ENCODE measurements at places on chromosomes 3 and 15. TPM values are rescaled to one million over a fixed set of nuclear protein-coding genes. Genes with fewer than 3 reads are reported as not detected.

DNA sequence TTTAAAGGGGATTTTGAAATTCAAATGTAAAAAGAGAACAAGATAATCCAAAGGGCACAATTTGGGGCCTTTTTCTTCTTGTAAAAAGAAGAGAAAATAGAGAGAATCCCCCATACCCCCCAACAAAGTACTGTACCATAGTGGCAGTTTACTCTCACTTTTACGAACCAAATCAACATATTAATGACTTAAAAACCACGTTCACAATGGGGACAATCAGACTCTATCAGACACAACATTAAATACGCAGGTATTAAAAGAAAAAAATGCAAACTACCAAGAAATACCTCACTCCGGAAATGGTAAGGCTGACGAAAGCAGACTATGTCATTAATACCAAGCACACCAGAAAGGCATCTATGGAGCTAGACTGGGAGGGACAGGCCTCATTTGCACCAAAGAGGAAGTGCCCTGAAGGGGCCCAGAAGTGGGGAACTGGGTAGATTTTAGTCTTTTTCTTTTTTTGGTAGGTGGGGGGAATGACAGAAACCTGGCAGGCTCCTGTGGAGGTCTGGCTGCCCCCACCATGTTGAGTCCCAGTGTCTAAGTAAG is 134.3 kb downstream of the TIGIT start:
- no peak for DNase-seq
- no peaks in the 10 kb centered on the region for H3K36me3 ChIP-seq
- no peak overlapping the region for H3K4me3 ChIP-seq
- no peak overlapping the region for H3K27ac ChIP-seq
- H3K27me3 ChIP-seq: no peaks in the 10 kb centered on the region
- H3K4me1 ChIP-seq: no peaks in the 10 kb centered on the region

- H3K27ac ChIP-seq: no peak overlapping the region
- peaks cover 6% of the 10 kb centered on the region for H3K4me1 ChIP-seq
- H3K4me3 ChIP-seq: no peak overlapping the region
Measured at GRCh38 chr3:14386254-14386653, 16.2 kb upstream of the SLC6A6 start.

GRCh38 chr15:78925956-78926743 is 18.7 kb downstream of the CTSH start:
- H3K36me3 ChIP-seq: peaks cover 66% of the 10 kb centered on the region
- no peaks in the 10 kb centered on the region for H3K27me3 ChIP-seq
- H3K4me1 ChIP-seq: peaks cover 4% of the 10 kb centered on the region
- no peak overlapping the region for H3K27ac ChIP-seq
- no peak overlapping the region for H3K4me3 ChIP-seq

Gene HEMK1
- 17.6 TPM for total RNA-seq

DNA sequence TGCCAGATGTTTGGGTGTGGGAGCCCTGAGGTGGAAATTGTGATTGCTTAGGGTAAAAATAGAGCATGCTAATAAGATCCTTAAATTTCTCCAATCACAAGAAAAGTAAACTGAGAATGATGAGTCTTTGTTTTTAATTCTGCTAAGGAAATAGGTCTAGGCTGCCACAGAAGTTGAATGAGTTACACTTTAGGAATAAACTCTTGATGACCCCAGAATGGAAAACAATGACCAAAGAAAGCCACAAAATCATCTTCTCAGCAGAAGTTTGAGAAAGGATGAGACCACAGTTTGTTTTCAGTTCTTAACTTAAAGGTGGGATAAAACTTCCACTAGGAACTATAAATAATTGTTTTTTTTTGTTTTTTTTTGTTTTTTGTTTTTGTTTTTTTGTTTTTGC is 164.6 kb upstream of the BCL6 start:
- no peak for DNase-seq
- H3K27me3 ChIP-seq: no peaks in the 10 kb centered on the region
- H3K27ac ChIP-seq: no peak overlapping the region
- H3K4me1 ChIP-seq: peaks cover 26% of the 10 kb centered on the region

GRCh38 chr3:146222204-146223046 is 28.5 kb downstream of the PLSCR4 start:
- no peaks in the 10 kb centered on the region for H3K27me3 ChIP-seq
- peaks cover 31% of the 10 kb centered on the region for H3K4me1 ChIP-seq
- peaks cover 8% of the 10 kb centered on the region for H3K36me3 ChIP-seq
- H3K27ac ChIP-seq: peak overlapping the region; percentile 69
